ENCODE measurements at places on chromosomes 11 and 22. TPM values are rescaled to one million over a fixed set of nuclear protein-coding genes. Genes with fewer than 3 reads are reported as not detected.

RNF141 gene
- 19.2 TPM for total RNA-seq

ANGPTL5 gene
- not detected for total RNA-seq

OR10D3 gene
- total RNA-seq = not detected

MUC2 gene
- not detected for total RNA-seq

JAML gene
- 17.2 TPM for total RNA-seq

CEP164 gene
- total RNA-seq = 21.6 TPM

Data from vagina (tissue), 2 donors.